ENCODE measurements at places on chromosomes 4 and X.

DNA sequence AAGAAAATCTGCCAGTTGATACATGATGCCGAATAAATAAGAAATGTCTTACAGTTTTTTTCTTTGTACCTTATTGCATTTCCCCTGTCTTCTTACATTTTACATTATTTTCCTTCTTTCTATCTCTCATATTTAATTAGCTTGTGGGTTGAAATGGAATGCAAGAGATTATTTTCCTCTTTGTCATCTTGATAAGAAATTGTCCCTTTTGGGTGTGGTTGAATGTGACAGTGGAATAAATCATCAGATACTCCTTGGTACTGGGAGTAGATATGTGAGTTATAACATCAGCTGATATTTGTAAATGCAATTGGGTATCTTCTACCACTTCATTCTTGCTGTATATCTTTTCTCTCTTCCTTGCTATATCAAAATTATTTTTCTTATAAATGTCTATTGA, 997.4 kb downstream of the RAPGEF2 start:
- no peak for DNase-seq

DNA sequence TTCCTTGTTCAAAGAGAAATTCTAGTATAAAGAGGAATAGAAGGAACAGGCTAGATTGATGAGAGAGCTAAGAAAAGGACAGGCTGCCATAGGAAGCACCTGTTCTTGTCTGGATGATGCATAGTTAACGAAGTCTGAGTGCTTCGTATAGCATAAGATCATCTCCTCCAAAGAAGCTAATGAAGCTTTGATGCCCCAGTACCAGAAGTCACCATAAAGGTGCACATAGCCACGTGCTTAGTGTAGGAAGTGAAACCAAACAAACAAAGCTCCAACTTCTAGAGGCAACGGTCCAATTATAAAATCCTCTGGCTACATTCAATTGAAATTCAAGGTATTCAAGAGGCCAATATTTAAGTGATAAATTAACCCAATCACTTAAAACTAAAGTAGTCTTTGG, 31.0 kb downstream of the AFAP1 start:
- DNase-seq: no peak

GRCh38 chr4:181677201-181677600, 566.0 kb upstream of the TENM3 start:
- no peak for DNase-seq

- DNase-seq: no peak
These were observed 24.9 kb upstream of the UVSSA start for GRCh38 chr4:1321946-1322650.

- no peak for DNase-seq
These were observed 82.9 kb upstream of the KCNIP4 start for GRCh38 chr4:22031423-22031822.

DNA sequence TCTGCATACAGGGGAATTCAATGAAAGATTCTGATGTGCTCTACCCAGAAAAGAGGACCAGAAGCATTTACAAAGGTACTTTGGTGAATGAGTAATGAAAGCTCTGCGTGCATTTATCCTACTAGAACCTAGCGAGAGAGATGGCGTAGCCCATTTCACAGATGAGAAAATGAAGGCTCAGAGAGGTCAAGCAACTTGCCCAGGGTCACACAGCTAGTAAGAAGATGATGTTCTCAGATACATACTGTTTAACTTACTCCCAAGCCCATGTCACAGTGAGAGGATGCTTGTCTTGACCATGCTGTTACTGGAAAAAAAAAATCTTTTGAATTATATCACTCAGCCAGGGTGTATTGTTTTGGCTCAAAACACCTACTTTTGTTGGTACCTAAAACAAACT, 317.3 kb downstream of the LDB2 start:
- no peak for DNase-seq

Measured in AG04450 (cell line).